Kasumi-1 (cell line): ENCODE measurements at places on chromosomes 7 and 10.

DNA sequence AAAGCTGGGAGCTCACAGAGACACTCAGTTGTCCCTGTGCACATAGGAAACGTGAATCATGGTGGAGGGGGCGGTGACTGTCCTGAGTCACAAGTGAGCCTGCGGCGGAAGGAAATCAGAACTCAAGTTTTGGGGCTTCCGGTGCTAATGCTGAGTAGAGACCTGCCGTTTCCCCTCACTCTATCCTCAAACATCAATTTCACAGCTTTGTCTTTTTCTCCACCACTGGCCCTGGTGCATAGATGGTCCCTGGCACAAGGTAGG, 21.9 kb downstream of the ADCYAP1R1 start:
- no peak for DNase-seq

DNA sequence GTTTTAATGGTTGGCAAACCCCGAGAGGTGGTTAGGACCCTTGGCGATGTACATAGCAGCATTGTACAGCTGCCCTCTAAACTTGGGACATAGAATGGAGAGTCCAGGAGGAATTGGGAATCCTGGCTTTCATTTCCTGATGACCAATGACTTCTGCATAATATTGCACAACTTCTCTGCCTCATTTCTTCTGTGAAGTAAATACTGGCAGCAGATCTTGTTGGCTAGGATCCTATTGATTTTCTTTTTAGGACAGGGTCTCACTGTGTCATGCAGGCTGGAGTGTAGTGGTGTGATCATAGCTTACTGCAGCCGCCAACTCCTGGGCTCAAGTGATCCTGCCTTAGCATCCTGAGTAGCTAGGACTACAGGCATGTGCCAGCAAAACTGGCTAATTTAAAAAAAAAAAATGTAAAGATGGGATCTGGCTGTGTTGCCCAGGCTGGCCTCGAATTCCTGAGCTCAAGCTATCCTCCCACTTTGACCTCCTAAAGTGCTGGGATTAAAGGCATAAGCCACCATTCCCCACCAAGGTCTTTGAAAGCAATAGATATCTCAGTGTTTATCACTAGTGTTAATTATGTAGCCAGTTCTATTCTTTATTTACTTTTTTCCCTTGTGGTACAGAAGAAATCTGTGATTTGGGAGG, 58.1 kb downstream of the PODXL start:
- no peak for DNase-seq

GRCh38 chr10:91629715-91630549, 2.9 kb downstream of the PPP1R3C start:
- no peak for DNase-seq

- no peak for DNase-seq
Measured at GRCh38 chr10:97564776-97565175, 7.8 kb upstream of the ANKRD2 start.

DNA sequence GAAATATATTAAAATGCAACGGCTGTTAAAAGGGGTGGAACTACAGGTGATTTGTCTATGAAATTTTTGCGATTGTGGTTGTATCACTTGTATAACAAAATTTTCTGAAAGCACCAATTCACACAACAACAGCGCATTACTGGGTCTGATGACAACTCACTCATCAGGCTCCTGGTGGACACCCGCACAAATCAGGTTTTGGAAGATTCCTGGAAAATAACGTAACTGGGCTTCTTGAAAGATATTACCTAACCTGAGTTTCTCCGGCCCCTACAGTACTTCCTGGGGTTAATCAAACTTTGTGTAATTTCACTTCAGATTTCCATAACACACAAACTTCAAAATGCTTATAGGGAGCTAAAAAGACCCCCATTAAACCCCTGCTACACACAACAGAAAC, 7.6 kb downstream of the SNX8 start:
- no peak for DNase-seq
